Activated naive CD8-positive, alpha-beta T cell treated with anti-CD3 and anti-CD28 coated beads, Interleukin-2, amount 10 ng/mL, durations not matched to agents 7 days and 5 days (primary cell): ENCODE measurements at places on chromosomes 7 and 10. TPM values are rescaled to one million over a fixed set of nuclear protein-coding genes. Genes with fewer than 3 reads are reported as not detected.

TMEM225B gene
- total RNA-seq = 2.3 TPM

AKR1C1 gene
- total RNA-seq = 1.0 TPM

GRCh38 chr7:80087051-80087770, 47.4 kb upstream of the GNAI1 start:
- no peaks in the 10 kb centered on the region for H3K36me3 ChIP-seq
- H3K4me1 ChIP-seq = no peaks in the 10 kb centered on the region
- DNase-seq = no peak
- no peak overlapping the region for H3K27ac ChIP-seq
- no peak overlapping the region for H3K4me3 ChIP-seq
- no peaks in the 10 kb centered on the region for H3K27me3 ChIP-seq

DNA sequence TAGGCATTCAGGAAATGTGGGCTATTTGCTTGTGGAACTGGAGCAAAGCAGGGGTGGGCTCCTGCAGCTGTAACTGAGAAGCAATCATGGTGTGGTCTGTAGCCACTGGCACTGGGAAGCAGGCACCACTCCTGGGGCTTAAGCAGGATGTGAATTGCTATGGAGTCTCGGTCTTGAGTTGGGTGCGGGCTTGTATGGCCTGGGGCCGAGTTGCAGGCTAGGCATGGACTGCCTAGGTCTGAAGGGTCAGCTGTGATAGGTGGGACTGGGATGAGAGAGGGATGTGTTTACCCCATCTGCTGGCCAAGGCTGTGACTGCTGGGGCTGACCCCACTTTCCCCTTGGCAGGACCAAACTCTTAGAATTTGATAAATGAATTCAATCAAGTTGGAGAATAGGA, 43.0 kb downstream of the ADCY1 start:
- H3K4me1 ChIP-seq = no peaks in the 10 kb centered on the region
- no peak overlapping the region for H3K27ac ChIP-seq
- no peaks in the 10 kb centered on the region for H3K36me3 ChIP-seq
- peaks cover 5% of the 10 kb centered on the region for H3K27me3 ChIP-seq

- H3K27me3 ChIP-seq = peaks cover 3% of the 10 kb centered on the region
- no peaks in the 10 kb centered on the region for H3K4me1 ChIP-seq
- no peak for DNase-seq
- H3K27ac ChIP-seq = no peak overlapping the region
- H3K36me3 ChIP-seq = no peaks in the 10 kb centered on the region
Observed at GRCh38 chr7:114627231-114627630, 212.6 kb downstream of the FOXP2 start.

DNA sequence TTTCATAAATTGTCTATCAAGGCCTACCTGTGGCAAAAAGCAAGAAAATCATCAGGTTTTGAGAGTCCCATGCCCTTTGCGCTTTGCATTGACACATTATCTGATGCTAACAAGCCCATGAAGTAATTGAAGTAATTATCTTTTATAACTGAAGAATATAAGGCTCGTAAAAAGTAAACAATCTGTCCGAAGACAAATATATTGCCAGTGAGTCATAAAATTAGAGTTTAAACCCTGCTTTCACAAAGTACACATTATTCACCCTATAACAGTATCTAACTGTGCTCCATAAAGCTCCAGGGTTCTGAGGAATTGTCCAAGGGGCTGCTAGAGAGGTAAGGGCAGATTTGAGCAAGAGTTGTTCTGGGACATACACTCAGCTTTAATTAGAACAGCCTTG, 102.3 kb upstream of the PPP1R3A start:
- no peaks in the 10 kb centered on the region for H3K4me1 ChIP-seq
- no peak overlapping the region for H3K4me3 ChIP-seq
- no peaks in the 10 kb centered on the region for H3K27me3 ChIP-seq

DNA sequence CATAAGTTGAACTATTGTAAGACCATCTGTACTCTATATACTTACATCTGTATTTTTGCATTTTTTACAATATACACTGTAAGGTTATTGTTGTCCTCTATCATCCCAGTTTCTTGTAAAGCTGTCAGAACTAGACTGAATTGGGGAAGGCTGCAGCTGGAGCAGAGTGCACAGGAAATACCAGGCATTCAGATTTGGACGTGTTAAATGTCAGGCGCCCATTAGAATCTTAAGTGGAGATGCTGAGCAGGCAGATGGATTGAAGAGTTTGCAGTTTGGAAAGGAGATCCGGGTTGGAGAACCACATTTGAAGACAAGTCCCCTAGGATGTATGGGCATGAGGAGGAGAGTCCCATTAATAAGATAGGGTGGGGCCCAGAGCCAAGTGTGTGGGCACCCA, 40.4 kb downstream of the MTURN start:
- H3K36me3 ChIP-seq = peaks cover 2% of the 10 kb centered on the region
- DNase-seq = no peak
- H3K27me3 ChIP-seq = no peaks in the 10 kb centered on the region
- peaks cover 7% of the 10 kb centered on the region for H3K4me1 ChIP-seq
- no peak overlapping the region for H3K27ac ChIP-seq
- no peak overlapping the region for H3K4me3 ChIP-seq

DNA sequence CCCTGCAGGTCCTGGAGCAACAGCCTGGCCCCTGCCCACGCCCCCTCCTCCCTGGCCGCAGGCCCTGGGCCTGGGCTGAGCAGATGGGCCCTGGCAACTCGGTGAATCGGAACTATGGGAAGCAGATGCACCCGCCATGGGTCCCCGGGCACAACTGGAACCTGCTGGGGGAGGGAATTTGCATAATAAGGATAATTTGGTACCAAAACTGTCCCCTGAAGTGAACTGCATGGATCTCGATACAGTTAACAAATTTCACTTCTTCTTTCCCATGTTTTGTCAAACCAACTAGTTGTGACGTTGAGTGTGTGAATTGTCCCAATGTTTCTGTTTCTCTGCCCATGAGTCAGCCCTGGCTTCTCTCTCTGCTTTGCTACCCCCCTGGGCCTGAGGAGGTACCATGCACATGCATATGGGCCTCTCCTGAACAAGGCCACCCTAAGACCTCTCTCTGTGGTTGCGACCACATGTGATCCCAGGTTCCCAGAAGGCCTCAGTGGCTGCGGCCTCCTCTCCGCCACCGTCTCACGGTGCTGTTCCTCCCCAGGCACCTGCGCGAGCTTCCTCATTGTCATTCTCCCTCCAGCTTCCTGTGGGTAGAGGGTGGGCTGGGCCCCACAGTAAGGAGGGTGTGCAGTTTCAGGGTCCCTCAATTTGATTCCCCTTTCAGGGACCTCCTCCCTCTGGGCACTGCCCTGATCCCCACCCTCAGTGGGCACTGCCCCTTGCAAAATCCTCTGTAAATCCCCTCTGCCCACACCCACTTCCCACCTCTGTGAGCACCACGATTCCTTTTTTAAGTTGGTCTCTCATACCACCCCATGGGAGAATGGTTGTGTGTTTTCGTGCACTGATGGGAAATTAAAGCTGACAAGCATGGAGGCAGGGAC, 40.0 kb downstream of the FIGNL1 start:
- peak overlapping the region; percentile 83 for H3K27ac ChIP-seq
- peaks cover 53% of the 10 kb centered on the region for H3K4me1 ChIP-seq
- no peaks in the 10 kb centered on the region for H3K27me3 ChIP-seq
- peaks cover 6% of the 10 kb centered on the region for H3K36me3 ChIP-seq

CLDN4 gene
- total RNA-seq = 0.25 TPM

- H3K4me3 ChIP-seq = no peak overlapping the region
- H3K4me1 ChIP-seq = no peaks in the 10 kb centered on the region
- peak; percentile 23 for DNase-seq
- no peaks in the 10 kb centered on the region for H3K27me3 ChIP-seq
- H3K36me3 ChIP-seq = no peaks in the 10 kb centered on the region
Observed at GRCh38 chr7:388961-389701, 99.2 kb downstream of the FOXL3 start.

DNA sequence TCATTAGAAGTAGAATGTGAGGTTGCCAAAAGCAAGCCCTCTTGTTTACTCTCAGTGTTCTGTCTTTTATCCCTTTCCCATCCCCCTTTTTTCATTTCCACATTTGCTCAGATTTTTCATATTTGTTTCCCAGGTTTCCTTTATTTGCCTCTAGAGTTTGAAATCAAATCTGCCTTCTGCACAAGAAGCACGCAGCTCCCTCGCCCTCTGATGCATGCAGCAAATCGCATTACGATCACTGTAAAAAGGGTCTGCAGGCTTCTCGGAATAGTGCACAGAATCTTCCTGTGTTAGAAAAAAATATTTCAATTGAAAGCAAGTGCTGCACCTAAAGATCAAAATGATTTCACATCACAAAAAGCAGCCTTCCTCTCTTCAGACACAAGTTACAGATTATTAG, 129.0 kb downstream of the GPAM start:
- no peaks in the 10 kb centered on the region for H3K27me3 ChIP-seq
- no peak overlapping the region for H3K27ac ChIP-seq
- DNase-seq = no peak
- no peak overlapping the region for H3K4me3 ChIP-seq
- no peaks in the 10 kb centered on the region for H3K36me3 ChIP-seq
- H3K4me1 ChIP-seq = no peaks in the 10 kb centered on the region
